NCI-H526 (cell line): ENCODE measurements at places on chromosomes 4 and X.

DNA sequence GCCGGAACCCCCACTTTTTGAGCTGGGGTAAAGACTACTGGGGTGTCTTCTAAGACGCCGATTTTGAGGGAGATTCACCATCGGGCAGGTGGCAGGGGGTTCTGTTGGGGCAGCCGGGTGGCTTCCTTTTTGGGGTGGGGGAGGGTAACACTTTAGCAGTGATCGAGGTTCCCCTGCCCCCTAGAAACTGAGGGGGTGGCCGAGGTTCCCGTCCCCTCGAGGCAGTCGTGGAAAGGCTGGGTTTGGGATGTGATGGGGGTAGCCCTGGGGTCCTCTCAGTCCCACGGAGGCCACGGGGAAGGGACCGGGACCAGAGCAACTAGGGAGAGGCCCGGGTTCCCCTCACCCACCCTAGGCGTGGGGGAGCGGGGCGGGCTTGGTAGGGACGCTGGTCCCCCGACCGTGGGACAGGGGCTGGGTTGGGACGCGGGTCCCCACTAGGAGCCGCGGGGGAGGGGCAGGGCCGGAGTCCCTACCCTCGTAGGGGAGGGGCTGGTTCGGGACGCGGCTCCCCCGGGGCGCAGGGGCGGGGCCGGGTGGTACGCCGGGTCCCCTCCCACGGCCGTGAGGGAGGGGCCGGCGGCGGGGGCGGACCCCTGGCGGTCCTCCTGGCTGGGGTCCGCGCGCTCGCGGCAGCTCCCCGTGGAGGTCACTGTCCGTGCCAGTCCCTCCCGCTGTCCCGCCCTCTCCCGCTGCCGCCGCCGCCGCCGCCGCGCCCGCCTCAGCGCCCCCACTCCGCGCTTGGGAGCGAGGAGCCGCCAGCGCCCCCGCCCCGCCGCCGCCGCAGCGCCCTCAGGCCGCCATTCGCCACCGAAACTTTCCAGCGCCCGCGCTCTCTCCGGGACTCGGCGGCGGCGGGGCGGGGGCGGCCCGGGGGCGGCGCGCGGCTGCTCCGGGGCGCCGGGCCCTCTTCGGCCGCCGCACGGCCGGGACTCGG is at the start of gene TBL1X:
Gene TBL1X (plus strand): TSS at position 624 of the 937 bp plus-strand sequence. CDS start 188,529 bp downstream, outside the sequence.
- DNase-seq, result peak; percentile 88

- DNase-seq, result no peak
These were observed 497.2 kb upstream of the FAM241A start for GRCh38 chr4:111648056-111648455.

- no peak for DNase-seq
These were observed 96.4 kb downstream of the EMCN start for GRCh38 chr4:100421361-100421978.

GRCh38 chr4:1285790-1286553 is 3.7 kb upstream of the MAEA start:
- peak; percentile 22 for DNase-seq

GRCh38 chr4:85474818-85475630 is at the start of gene ARHGAP24:
Gene ARHGAP24 (plus strand): TSS chr4:85475150.
- DNase-seq, result peak; percentile 80

- DNase-seq, result no peak
These were observed 82.3 kb downstream of the NWD2 start for GRCh38 chr4:37326852-37327251.

GRCh38 chr4:134251322-134251721 is 49.7 kb upstream of the PABPC4L start:
- DNase-seq, result no peak

GRCh38 chr4:22712529-22712928 is 19.8 kb downstream of the GBA3 start:
- no peak for DNase-seq

DNA sequence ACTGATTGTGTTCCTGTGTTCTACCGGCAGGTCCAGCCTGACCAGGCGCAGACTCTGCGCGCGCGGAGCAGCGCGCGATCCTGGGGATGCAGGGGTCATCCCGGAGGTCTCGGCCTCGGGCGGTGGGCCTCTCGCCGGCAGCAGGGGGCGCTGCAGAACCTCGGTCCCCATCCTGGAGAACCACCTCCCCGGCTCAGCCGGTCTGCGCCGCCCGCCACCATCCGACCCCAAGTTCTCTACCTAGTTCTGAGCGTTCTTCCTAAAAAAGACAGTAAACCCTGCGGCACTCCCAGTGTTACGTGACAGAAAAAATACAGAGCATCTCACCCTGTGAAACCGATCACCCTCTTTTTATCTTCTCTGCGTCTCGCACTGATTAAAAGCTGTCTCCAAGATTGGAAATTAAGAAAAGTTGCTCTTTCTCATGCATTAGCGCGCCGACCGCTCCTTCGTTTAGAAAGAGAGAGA is 1.6 kb downstream of the TRPC3 start:
- DNase-seq, result peak; percentile 82

DNA sequence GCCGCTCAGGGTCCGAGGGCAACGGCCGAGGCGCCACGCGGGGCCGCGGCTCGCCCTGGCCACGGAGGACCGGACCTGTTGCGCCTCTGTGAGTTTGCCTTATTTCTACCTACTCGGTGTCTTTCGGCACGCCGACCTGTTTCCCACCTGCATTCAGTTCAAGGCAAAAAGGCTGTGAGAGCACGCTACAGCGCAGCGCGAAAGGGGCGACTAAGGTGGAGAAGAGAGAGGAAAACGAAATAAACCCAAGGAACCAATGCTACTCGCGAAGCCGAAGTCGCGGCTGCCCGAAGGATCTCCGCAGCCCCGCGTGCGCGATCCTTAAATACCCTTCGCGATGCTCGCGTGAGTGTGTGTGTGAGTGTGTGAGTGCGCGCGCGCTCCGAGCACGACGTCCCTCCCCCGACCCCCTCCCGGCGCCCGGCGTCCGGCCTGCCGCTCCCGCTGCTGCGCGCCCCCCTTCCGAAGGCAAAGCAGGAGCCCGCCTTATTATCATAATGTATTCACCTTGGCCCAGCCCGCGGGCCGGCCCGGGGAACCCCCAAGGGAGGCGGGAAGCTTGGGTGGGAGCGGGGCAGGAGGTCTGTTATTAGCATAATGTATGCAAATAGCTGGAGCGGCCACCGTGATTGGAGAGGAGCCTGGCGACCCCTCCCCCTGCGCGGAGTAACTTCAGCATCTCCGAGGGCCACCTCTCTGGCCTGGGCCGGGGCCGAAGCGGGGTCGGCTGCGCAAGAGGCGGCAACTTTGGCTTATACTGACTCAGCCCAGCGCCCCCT is at the start of gene COL25A1:
Gene COL25A1 (minus strand): TSS at position 298 of the 779 bp plus-strand sequence.
- DNase-seq, result peak; percentile 61

DNA sequence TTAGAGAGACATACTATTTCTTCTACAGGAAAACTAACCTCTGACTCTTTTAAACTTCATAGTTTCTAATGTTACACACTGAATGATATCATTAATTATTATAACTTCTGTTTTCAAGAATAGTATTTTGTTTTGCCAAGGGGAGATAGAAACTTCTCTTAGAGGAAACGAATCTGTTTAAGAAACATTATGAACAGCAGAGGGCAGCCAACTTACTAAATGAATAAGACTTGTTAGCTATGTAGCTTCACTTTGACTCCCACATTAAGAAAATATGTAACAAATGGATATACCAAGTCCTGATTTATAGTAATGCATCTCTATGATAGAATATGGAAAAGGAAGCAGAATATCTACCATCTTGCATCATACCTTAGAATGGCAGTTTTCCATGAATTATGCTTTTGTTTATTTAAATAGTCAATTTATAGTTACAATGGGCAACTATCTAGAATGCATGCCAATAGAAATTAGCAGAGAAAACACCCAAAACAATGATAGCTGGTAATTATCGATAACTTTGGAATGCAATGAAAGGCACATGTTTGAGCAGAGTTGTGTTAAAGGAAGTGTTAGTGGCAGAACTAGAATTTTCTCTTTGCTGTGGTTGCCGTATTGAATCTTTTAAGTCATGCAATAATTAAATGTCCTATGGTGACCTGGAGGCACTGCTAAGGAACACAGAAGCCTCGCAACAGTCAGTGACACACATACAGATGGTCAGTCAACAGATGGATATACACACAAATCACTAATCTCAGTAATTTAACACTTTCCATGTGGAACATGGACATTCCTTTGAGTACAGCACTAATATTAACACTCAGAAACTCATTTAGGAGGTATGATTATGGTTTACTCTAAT is 105.7 kb upstream of the PDLIM3 start:
- peak; percentile 49 for DNase-seq

DNA sequence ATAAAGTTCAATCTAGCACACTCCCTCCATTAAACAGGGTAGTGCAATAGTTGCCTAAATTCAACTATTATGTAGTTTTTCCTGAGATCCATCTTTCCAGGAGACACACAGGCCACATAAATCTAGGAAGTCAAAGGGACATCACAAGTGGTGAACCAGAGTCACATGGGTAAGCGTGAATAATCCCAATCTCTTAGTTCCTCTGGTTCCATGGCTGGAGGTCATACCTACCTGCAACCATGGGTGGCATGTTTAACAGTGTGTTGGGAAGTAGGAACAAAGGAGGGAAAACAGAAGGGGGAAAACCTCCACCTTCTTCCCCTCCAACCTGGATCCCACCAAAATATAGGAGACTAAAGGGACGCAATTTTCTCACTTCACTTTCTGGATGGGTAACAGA is 2651.6 kb downstream of the ARAP2 start:
- no peak for DNase-seq

DNA sequence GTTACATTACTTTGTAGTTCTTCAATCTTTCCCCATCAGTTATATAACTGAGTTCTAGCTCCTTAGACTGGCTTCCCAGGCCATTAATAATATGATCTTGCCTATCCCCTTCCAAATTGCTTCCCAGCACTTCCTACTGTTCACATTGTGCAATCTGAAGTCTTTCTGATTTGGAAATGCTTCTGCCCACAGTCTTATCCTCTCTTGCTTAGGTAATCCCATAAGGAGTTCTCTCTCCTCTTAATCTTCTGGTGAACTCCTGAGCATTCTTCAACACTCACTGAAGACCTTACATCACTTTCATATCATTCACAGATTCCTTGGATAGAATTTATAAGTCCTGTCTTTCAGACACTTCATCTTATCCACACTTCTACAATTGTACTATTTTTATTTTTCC is 132.7 kb upstream of the TTC29 start:
- no peak for DNase-seq

DNA sequence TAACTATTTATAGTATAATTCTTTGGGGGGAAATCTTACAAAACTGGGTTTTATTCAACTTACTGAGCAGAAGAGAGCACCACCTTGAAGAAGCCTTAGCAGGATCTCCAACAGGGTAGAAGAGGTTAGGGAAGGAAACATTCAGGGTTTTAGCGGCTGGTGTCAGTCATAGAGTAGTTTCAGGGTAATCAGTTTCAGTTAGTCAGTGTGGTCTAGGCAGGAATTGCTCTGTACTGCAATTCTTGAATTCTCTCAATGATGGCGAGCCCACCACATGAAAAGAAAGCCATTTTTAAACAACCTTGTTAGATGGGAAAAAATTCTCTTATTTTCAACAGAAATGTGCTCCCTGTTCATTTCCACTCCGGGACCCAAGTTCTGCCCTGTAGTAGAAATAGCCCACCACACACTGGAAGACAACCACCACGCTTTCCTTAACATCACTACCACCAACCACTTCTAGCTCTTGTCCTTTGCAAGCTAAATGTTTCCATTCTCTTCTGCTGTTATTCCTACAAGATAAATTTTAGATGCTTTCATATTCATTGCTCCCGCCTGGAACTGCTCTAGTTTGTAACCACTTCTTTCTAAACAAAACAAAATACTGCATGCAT is 25.9 kb downstream of the COL25A1 start:
- DNase-seq, result no peak

GRCh38 chr4:181281451-181281850 is 961.8 kb upstream of the TENM3 start:
- no peak for DNase-seq

- DNase-seq, result peak; percentile 85
These were observed 190.8 kb downstream of the TSPAN5 start for GRCh38 chr4:98467627-98468072.
